ENCODE measurements at places on chromosomes 4 and X.

- no peak for DNase-seq
Measured at GRCh38 chrX:24014388-24015018, 12.5 kb downstream of the KLHL15 start.

DNA sequence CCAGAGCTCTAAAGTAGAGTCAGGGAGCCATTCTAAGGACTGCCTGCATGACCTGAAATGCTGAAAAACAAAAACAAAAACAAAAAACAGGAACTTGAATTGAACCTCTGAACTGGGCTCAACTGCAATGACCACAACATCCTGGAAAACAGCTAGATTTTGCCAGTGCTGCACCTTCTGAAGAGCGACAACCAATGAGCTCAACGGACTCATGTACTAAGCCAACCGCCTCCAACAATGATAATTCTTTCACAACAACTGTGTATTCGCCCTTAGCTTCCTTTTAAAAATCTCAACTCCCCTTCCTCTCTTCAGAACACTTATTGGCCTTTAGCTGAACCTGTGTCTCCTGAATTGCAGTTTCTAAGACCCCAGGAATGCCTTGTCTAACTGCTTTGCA is 69.8 kb downstream of the HAUS3 start:
- no peak for DNase-seq

DNA sequence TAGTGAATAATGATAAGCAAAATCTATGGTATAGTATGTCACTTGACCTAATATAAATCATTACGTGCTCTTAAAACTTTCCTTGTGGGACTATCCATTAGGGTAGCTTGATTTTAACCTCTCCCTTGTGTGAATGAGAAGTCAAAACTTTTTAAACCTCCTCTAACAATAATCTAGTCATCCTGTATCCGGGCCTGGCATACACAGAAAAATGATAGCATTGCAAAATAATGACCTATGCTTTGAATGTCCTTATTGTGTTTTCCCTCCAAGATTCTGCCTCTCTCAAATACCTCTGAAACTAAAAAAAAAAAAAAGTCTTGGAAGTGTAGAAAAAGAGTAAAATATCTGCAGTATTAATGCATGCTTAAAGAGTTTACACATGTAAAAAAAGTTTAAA is 250.0 kb upstream of the NDST3 start:
- no peak for DNase-seq

- DNase-seq, result no peak
Measured at GRCh38 chrX:153800177-153800722, 5.8 kb downstream of the SSR4 start.

DNA sequence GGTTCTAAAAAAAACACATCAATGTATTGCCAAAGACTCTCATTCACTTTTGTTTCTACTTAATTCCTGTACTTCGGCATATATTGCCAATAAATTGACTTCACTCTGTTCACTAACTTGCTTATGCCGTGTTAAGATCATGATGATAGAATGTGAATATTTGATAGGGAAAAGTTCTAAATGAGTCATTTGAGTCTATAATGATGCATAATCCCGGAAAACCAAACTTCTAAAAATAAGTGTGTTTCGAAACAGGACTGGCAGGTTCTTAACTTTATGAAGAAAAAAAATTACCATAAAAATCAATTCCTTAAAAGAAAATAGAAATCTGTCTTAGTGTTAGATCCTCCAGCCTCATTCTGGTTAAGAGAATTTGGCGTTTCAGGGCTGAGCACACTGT is 387.5 kb upstream of the FTHL17 start:
- DNase-seq, result no peak

- DNase-seq, result no peak
Measured at GRCh38 chrX:81308086-81308829, 106.4 kb downstream of the SH3BGRL start.

DNA sequence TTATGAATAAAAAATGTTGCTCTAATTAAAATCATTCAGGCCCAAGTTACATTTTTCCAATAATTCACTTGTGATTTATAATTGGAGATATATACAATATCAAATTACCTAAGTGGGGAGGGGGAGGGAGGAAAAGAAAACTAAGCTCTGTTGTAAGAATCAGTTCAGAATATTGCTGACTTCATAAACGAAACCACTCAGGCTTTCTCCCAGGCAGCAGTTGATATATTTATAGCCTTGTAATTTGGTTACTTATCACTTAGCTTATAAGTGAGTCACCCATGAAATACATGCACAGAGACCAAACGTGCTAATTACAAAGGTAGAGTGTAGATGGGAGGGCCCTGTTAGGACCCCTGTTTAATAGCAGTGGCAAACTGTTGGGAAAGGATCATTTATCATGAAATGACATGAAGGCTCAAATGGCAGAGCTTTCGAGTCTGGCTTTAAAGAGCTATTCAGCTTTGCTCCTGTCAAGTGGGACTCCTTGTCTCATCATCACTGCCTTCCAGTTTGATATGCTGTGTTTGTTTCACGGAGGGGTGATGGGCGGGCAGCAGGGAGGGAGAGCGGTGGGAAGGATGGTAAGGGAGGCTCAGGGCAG is 105.6 kb upstream of the PGRMC2 start:
- no peak for DNase-seq

DNA sequence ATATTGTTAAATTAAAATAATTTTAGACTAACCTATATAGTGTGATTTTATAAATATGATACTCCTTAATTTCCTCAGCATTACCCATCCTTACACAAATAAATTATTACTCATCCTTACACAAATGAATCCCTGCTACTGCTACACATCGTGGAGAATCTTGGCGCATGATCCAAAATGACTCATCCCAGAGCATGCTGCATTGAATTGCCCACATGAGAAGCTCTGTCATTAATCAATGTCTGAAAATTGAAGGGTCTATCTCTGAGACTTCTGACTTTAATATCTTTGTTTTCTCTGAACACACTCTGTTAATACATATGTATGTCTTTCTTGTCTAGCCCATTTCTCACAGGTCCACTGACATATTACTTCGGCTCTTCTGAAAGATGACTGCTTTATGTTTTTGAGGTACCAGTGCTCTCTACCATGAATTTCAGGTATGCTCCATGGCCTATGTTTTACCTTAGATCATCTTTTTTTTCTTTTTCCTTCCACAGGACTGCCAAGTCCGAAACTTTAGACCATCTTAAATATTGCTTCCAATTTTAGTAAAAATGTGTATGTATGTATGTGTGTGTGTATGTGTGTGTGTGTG is 15.7 kb upstream of the DUSP21 start:
- no peak for DNase-seq

GRCh38 chr4:48041535-48042137 is 25.1 kb downstream of the NIPAL1 start:
- no peak for DNase-seq

- no peak for DNase-seq
Measured at GRCh38 chr4:138749303-138749702, 266.3 kb upstream of the NOCT start.

DNA sequence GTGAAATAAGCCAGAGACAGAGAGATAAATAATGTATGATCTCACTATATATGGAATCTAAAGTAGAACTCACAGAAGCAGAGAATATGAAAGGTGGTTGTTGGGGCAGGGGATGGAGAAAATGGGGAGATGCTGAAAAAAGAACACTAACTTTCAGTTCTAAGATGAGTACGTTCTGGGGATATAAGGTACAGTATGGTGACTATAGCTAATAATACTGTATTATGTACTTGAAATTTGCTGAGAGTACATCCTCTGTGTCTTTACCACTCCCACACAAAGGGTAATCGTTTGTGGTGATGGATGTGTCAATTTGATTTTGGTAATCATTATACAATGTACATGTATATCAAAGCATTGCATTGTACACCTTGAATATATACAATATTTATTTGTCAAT is 6.6 kb downstream of the FBXL5 start:
- DNase-seq, result no peak

- no peak for DNase-seq
Measured at GRCh38 chr4:61397174-61397573, 197.0 kb downstream of the ADGRL3 start.

DNA sequence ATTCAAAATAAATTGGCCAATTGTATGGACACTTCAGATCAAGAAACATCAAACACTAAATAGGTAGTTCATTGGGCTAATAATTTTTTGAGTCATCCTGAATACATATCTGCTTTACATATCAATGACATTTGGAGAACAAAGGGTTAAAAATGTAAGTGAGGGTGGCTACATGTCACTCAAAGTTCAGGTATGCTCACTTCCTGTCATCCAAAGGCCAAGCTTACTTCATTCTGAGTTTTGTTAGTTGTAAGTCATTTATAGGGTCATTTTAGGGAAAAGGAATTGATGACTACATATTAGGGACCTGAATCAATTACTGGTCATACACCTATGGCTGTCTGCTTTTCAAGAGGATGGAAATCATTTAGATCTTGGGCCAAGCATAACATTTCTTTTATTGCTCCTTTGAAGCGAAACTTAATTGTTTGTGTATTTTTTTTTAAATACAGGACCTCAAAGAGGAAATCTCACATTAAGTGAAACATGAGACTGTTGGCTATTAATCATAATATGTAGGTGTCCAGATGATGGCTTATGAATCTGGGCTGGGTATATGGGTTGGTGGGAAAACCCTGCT is 119.2 kb upstream of the LEF1 start:
- no peak for DNase-seq

DNA sequence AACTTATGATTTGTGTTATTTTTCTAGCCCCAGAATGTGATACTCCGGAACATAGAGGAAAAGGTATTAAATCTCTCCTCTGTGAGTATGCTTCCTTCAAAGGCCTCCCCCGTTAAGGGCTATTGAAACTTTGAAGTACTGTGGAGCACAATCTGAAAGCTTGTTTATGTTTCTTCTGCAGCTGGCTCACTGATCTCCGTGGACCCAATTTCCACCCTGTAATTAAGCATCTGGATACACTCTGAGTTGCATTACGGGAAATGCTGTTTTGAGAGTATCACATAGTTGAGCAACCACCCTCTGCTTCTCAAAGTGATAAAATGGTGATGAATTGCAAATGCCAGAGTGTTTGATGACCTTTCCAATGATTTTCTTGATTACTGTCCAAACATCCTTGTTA is 296.8 kb upstream of the PABPC5 start:
- DNase-seq, result no peak

DNA sequence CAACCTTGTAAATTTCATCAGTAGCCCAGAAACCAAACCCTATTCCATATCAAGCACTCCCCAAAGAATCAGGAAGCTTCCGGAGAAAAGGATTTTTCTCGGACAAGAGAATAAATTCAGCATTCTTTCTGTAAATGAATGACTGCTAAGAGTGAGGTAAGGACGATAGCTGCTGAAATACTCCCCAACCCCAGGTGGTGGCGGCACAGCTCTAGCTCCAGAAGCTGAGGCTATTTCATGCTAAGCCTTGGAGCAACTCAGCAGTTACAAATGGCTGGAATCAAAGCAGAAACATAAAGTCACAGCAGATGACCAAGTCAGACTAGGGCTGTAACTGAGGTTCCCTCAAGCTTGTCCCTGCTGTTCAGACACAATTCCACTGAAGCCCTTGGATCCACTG is 13.9 kb upstream of the PCDH19 start:
- no peak for DNase-seq

GRCh38 chr4:102780476-102781144 is 19.8 kb upstream of the MANBA start:
- no peak for DNase-seq

DNA sequence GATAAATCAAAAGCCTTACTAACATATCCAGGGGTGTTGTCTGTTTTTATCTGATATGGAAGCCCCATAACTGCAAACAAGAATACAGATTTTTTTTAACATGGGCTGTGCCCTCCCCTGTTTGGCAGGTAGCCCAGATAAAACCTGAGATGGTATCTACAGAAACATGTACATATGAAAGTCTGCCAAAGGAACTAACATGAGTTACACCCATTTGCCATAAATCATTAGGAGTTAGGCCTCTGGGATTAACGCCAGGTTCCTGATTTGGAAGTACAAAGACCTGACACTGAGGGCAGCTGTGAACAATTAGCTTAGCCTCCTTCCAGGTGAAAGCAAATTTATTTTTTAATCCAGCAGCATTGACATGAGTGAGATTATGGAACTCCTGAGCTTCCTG is 264.3 kb downstream of the TECRL start:
- no peak for DNase-seq

- DNase-seq, result no peak
Measured at GRCh38 chr4:4227510-4228355, 1.0 kb upstream of the OTOP1 start.

DNA sequence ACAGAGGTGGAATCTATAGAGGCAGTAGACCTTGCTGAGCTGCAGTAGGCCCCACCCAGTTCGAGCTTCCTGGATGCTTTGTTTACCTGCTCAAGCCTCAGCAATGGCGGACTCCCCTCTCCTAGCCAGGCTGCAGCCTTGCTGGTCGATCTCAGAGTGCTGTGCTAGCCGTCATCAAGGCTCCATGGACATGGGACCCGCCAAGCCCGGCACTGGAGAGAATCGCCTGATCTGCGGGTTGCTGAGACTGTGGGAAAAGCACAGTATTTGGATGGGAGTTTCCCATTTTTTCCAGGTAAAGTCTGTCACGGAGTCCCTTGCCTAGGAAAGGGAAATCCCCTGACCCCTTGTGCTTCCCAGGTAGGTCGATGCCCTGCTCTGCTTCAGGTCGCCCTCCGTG is 124.8 kb upstream of the KLF8 start:
- no peak for DNase-seq
